ENCODE measurements at places on chromosomes 2 and 18.

DNA sequence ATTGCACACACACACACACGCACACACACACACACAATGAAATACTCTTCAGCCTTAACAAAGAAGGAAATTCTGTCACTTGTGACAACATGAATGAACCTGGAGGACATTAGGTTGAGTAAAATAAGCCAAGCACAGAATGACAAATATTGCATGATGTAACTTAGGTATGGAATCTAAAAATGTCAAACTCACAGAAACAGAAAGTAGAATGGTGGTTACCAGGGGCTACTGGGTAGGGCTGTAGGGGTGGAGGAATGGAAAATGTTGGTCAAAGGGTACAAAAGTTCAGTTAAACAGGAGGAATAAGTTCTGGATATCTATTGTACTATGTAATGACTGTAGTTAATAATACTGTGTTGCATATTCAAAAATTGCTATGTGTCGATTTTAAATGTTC is 29.5 kb downstream of the SCN2A start:
- no peak for DNase-seq

DNA sequence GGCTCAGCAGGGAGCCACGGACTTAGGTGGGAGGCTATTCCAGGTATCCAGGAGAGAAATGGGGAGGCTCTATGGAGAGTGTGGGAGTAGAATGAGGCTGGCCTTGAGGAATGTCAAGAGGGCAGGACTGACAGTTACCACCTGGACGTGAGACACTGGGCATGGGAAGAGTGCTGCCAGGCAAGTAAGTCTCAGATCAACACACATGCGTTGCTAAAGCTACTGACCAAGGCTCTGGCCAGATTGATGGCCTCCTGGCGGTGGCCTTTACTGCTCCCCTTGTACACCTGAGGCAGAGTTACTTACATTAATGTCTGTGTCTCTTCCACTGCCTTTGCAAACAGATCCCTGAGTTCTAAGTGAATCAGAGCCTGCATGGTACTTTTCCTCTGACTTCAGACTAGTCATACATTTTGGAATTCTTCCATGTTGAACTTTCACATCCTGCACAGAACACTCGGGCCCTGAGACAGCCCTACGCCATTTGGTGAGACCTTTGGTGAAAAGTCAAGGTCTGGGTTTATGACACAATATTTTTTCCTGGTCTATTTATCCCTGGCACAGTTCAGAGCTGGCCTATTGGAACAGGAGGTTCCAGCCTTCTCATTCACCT is 398.8 kb upstream of the TRIB2 start:
- DNase-seq, result no peak

GRCh38 chr2:28134262-28134812 is 243.8 kb downstream of the BABAM2 start:
- no peak for DNase-seq

- no peak for DNase-seq
Observed at GRCh38 chr18:76436342-76436741, 58.7 kb downstream of the ZNF516 start.

Measured in eye (tissue), 1 donor.